T-cell (primary cell): ENCODE measurements at places on chromosomes 11 and 22. TPM values are rescaled to one million over a fixed set of nuclear protein-coding genes. Genes with fewer than 3 reads are reported as not detected.

The CCDC117 gene
- 16.8 TPM for total RNA-seq

The H19 gene
- 2.3 TPM for total RNA-seq

DNA sequence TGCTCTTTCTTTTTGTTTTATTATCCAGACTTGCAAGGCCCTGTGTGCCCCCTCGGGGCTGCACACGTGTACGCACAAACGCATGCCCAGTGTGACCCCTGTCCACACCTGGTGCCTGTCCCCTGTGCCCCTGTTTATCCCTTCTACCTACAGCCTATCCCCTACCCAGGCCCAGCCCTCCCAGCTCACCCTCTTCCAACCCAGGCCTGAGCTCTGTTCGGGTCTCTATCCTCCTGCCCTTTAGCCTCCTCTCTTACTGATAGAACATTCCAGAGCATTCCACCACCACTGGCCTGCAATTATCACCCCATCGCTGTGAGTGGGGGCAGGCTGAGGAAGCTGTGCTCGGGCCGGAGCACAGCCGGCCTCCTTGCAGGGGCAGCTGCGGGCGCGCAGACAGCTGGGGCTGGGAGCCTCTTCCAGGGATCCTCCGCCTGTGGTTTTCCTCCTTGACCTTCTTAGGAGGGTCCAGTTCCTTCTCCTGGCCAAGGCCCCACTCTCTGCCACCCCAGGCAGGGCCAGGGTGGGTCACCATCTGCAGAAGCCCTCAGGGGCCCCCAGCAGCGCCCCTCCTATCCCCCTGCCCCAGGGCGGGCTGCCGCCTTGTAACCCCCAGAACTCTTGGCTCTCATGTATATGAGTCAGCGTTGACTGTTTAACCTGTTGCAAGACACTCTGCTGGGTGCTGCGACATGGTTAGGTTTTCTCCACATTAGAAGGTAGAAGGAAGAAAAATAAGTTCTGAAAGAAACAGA, 41.8 kb upstream of the KCNQ1OT1 start:
- DNase-seq, result no peak

DNA sequence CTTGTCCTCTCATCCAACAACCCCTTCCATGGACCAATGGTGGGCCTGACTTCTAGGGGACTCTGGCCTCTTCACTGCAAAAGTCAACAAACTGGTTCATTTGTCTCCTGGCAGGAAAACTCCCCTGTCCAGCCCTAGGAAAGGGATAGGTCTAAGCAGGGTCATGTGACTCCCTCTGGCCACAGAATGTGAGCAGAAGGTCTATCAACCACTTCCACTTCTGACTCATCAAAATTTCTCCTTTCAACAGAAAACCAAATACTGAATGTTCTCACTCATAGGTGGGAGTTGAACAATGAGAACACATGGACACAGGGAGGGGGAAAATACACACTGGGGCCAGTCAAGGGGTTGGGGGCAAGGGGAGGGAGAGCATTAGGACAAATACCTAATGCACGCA, 1.3 kb upstream of the ISX start:
- DNase-seq, result no peak

DNA sequence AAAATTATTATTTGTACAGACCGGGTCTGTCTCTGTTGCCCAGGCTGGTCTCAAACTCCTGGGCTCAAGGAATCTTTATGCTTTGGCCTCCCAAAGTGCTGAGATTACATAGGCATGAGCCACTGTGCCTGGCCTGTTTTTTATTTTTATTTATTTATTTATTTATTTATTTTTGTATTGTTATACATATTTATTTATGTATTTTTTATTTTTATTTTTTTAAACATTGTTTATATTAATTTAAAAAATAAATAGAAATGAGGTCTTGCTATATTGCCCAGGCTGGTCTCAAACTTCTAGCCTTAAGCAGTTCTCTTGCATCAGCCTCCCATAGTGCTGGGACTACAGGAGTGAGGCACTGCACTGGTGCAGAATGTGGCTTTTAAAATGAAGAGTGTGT, 47.0 kb downstream of the SWAP70 start:
- DNase-seq, result no peak

- DNase-seq, result no peak
These were observed 7.9 kb upstream of the GAB2 start for GRCh38 chr11:78425399-78426070.

The PLAAT2 gene
- total RNA-seq, result not detected

DNA sequence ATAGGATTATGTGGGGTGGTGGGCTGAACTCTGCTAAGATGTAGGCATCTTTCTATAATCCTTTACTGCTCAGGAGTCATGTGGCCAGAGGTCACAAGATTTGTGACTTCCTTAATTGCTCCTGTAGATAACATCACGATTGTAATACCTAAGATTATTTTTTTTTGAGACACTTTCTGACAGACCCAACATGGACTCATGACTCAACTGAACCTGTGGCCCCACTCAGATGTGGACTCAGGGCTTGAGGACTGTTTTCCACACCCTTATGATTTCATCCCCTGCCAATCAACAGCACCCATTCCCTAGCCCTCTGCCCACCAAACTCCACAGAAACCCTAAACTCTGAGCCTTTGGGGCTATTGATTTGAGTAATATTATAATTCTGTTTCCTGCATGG, 35.6 kb upstream of the MMP7 start:
- DNase-seq, result no peak
